ENCODE measurements at places on chromosomes 3 and 15. TPM values are rescaled to one million over a fixed set of nuclear protein-coding genes. Genes with fewer than 3 reads are reported as not detected.

Gene PARP16
- 12.3 TPM for total RNA-seq

DNA sequence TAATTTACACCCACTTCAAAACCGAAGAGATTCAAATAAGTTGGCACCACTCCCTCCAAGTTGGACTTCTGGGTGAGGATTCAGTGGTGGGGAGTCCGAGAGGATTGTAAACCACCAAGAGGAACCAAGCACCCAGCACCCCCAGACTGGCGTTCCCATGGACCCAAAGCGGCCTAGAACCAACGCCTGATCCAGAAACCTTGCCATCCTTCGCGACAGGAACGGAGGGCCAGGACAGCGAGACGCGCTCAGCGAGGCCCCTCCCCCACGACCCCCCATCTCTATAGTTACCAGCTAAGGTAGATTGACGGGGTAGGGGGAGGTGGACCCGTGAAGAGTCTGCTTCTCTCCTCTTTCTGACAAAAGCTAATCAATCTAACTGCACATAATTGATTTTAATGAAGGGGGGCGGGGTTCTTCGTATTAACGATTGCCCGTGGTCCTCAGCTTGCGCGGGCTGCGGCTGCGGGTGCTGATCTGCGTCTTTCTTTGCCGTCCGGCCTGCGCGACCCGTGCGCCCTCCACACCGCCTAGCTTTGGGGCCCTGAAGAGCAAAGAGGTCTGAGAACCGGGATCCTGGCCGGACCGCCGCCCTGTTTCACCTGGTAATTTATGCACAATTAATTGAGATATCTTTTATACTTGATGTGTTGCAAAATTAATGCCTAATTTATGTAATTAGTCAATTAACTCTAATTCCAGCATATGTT lies 10.9 kb upstream of the FOXB1 start:
- DNase-seq = no peak

GRCh38 chr15:82595766-82596165 lies 51.4 kb downstream of the CPEB1 start:
- DNase-seq = no peak

- no peak for DNase-seq
Observed at GRCh38 chr15:63447017-63447676, 57.2 kb upstream of the USP3 start.

DNA sequence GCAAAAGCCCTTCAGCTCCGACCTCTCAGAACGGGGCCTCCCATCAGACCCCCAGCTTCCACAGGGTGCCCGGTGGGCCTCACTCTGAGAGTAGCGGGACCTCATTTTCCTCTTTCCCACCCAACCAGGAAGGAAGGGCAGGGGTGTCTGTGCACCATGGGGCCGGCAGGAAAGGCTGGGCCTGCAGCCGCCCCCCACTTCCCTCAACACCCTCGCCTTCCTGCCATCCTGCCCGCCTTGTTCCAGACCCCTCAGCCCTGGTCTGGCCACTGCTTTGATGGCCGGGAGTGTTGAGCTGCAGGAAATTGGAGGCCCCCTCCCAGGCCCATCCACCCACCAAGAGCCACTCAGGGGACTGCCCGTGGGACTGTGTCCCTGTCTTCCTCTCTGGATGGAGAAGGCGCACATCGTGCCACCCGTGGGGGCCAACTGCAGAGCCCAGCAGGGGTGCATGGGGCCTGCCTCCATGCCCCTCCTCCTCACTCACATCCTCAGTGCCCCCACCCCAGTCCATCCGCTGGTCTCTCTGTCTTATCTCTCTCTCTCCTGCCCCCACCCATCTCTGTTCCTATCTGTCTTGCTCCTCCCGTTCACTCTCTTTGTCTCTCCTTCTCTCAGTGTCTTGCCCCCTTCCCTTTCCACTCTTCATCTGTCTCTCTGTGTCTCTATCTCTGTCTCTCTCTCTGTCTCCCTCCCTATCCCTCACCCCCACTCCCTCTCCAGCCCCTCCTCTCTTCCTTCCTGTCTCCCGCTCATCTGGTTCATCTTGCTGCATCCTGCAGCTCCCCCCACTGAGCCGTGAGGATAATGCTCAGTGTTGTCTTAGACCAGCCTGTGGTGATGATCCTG lies 1.8 kb upstream of the PLXND1 start:
- peak; percentile 19 for DNase-seq
